ENCODE measurements at places on chromosomes 2 and 18.

GRCh38 chr2:142100970-142101369 lies 29.8 kb downstream of the LRP1B start:
- no peak for DNase-seq

DNA sequence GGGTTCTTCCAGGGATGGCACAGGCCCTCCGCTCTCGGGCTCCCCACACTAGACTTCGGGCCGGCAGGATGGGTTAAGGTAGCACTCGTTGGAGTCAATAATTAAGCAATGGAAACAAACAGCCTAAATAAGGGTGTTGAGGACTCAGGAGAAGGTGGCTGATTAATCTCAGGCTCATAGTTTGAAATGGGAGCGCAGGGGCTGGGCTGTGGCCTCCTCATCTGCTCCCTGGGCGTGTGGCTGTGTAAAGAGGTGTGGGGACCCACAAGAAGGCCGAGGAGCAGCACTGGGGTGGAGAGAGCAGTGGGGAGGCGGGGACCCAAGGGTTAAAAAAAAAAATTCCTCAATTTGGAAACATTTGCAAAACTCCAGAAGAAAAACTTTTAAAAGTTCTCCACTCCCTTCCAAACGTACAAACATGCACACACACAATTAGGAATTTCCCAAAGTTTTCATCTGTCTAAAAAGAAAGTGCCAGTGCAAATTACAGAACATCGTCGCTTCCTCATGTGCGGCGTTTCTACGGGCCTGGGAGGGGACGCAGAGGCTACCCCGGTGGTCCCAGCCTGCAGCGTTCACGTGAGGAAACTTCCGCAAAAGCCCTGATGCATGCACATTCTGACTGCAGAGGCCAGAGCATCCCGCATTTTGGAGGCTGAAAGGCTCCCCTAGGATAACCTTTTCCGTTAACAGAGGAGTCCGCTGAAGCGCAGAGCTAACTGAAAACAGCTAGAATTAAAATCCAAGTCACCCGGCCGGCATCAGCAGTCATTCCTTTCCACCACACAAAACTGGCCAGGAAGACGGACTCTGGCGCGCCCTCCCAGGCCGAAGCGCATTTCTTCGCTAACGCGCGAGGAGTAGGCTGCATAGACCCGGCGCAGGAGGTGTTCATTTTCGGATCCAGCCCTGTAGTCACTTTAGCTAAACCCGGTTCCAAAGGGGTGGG lies 1.0 kb upstream of the TUBB6 start:
- DNase-seq: peak; percentile 80

GRCh38 chr2:189178054-189178453 lies 1.5 kb downstream of the COL5A2 start:
- no peak for DNase-seq

- no peak for DNase-seq
Measured at GRCh38 chr2:151728804-151729414, 5.4 kb downstream of the NEB start.

DNA sequence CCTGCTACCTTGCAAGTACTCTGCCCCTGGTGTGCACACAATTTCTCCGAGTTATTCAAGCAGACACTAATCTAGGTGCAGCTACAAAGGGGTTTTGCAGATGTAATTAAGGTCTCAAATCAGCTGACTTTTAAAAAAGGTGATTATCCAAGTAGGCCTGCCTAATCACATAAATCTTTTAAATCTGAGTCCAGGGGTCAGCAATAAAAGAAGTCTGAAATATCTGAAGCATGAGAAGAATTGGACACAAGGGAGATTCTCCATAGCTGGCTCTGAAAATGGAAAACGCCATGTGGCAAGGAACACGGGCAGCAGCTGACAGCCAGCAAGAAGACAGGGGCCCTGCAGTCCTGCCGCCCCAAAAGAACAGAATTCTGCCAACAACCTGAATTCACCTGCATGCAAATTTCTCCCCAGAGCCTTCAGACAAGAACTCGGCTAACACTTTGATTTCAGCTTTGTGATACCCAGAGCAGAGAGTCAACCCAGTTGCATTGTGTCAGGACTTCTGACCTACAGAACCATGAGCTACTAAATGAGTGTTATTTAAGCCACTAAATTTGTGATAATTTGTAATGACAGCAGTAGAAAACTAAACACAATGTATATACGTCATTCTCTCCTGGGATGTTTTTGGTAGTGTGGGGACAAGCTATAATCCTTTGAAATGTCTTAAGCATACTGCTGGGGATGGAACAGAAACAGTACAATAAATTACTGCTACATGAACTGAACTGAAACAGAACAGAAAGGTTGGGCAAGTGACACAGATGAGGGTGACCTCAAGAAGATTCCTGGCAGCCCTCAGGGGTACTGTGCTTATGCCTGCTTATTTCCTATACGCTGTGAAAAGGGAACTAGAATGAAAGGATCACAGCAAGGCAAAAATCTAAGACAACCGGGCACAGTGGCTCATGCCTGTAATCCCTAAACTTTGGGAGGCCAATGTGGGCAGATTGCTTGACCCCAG lies 3.2 kb downstream of the INO80C start:
- DNase-seq: peak; percentile 21

- DNase-seq: no peak
Measured at GRCh38 chr2:129716781-129717559, 262.5 kb upstream of the RAB6C start.

- DNase-seq: no peak
Measured at GRCh38 chr18:36066001-36066400, 1.4 kb downstream of the RPRD1A start.

DNA sequence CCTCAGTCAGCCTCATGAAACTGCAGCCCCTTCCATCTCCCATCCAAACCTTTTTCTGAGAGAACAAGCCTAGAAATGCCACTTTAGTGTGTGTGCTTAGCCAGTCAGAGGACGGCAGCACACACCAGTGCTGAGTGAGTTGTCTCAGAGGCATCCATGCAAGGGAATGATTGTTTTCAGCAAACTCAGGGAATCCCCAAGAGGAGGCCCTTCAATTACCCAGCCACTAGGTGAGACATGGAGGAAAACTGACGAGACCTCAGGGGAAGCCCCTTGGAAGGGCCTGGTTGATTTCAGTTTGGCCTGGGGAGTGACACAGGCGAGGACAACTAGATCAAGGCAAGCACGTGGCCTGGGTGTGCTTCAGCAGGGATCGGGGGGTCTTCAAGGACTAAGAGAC lies 49.7 kb downstream of the APOB start:
- no peak for DNase-seq

GRCh38 chr18:73646196-73646595 lies 501.4 kb downstream of the FBXO15 start:
- no peak for DNase-seq

DNA sequence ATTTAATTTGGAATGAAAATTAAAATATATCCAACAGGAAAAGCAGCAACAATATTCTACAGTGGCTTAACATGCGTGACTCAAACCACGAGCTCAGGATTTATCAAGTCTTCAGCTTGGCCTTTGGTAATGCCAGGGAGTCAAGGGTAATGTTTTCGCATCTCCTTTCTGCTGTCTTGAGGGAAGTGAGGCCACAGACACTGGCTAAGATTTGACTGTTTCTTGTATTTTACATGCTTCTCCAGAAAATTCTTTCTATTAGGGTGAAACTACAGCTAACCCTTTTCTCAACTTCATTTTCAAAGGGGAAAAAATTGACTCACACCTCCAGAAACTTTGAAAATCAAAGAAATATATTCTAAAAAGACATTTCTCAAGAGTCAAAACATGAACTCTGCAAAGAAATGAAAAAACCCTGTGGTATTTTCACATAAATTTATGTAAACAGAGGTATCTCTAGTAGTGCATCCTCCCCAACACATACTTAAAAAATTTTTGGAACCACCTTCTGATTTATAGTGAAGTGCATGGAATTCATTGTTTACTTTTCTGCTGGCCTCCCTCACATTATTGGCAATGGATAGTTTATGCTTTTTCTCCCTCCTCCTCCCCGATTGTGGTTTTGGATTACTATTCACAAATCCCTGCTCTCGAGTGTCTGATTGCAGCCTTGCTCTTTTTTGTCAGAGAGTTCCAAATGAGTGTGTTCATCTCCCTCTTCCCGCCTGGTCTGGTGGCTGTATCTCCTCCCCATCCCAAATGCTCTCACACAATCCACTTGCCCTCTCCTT lies 48.7 kb downstream of the DPP4 start:
- DNase-seq: no peak

GRCh38 chr2:186573531-186573930 lies 16.3 kb upstream of the ITGAV start:
- no peak for DNase-seq

DNA sequence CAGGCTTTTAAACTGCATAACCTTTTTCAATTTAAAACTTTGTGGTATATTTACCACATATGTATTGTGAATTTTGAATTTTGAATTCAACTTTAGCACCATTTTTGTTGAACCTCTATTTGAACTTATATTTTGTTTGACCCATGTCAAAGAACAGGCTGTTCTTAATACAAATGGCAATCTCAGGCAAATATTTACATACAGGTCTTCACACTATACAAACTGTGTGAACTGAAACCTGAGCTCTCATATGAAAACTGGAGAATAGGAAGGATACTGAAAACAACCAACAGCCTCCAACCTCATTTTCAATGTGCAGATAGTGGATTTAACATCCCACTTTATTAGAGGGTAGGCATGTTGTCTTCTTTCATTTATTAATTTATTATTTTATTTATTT lies 491.8 kb downstream of the KCNJ3 start:
- DNase-seq: no peak

DNA sequence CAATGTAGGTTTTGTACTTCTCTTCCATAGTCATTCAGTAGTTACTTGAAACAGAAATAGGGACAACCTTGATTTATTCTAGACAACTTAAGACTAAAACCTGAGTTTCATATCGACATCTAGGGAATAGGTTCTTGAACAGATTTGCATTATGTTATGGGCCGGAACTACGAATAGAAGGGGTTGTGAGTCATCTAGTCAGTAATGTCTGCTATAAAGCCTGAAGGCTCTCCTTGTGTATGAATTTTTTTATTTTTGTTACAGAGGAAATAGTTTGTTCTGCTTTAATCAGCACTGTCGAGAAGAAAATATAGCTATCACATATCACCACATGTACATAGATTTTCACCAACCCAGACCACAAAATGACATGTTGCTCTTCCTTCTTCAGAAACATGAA lies 17.3 kb upstream of the TRIM43 start:
- DNase-seq: no peak

- no peak for DNase-seq
Measured at GRCh38 chr2:100060875-100061274, 81.5 kb downstream of the AFF3 start.

DNA sequence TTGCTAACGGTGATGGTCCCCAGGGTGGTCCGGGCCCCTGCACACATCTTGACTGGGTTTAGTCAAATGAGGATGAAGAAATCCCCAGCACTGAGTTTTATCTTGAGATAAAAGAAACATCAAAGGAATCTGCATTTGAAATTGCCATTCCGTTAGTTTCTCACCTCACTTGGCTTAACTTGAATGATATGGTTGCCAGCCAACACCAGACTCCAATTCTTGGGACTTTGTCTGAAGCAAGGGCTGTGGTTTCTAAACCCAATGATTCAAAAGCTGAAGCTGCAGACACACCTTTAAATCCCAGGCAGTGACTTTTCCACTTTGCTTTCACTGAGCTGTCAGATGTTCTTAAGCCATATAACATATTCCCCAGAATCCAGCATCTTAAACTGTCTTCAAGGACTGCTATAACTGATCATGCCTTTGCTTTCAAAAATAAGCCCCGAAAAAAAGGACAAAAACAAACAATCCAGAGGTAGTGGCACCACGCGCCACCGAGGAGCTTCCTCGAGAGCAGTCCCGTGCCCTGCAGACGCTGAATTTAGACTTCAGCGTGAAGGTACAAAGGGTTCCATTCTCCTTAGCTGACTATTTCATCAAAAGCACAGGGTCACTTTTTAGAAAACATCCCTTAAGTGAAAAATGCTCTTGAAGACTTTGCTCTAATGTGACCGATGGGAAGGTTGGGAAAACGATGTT lies 189.3 kb downstream of the HDAC4 start:
- DNase-seq: no peak

DNA sequence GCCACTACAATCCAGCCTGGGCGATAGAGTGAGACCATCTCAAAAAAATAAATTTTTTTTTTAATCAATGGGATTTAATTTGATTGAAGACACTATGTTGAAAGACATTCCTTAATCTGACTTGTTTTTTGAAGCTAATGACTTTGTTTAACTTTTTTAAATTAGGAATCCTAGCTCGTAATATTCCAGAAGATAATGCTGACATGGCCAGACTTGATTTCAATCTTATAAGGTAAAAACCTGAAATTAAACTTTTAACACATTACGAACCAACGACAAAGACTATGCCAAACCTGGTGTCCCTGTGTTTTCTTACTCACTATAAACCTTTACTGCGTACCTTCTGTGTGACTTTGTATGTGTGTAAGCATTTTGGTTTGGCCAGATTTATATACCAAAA lies 7.6 kb downstream of the ATIC start:
- no peak for DNase-seq

- DNase-seq: no peak
Measured at GRCh38 chr18:9834551-9834950, 51.2 kb upstream of the TXNDC2 start.

DNA sequence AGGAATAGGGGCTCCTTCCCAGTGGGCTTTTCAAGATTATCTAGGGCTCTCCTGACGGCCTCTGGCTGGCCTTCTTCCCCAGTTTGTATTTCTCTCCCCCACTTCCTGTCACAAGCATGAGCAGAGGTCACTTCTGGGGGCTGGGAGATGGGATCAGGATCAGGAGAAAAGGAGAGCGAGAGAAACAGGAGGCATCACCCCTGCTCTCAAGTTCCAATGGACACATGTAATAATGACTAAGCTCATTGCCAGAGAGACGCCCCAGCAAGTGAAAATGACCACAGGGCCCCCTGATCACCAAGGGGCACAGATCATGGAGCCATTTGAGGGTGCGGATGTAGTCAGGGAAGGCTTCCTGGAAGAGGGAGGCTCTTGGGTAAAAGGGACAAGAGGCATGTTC lies 92.1 kb downstream of the SMAD7 start:
- DNase-seq: no peak

GRCh38 chr2:114926303-114926702 lies 483.9 kb downstream of the DPP10 start:
- DNase-seq: no peak

- peak; percentile 76 for DNase-seq
Measured at GRCh38 chr2:233202531-233202944, 48.9 kb upstream of the ATG16L1 start.

DNA sequence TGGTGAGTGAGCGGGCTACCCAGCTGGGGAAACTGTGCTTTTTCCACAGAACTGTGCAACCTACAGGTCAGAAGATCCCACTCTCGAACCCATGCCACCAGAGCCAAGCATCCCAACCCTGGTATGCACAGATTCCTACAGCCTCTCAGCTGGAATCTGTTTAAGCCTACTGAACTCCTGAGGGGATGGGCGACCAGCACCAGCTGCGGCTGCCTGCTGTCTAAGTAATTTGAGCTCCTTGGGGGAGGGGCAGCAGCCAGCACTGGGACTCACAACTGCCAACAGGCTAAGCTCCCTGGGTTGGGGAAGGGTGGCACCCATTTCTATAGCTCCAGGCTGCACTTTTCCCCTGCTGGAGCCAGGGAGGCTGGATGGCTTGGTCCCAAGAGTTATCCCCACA lies 11.8 kb downstream of the CYP27C1 start:
- no peak for DNase-seq

GRCh38 chr18:6837904-6838303 lies 108.4 kb downstream of the ARHGAP28 start:
- DNase-seq: no peak

- no peak for DNase-seq
Measured at GRCh38 chr2:75356865-75357264, 157.5 kb upstream of the TACR1 start.

- no peak for DNase-seq
Measured at GRCh38 chr2:199812493-199812892, 38.5 kb downstream of the FTCDNL1 start.

All from inflammatory macrophage treated with lipopolysaccharide for 1 hour (primary cell).